ENCODE measurements at places on chromosomes 2 and 18.

DNA sequence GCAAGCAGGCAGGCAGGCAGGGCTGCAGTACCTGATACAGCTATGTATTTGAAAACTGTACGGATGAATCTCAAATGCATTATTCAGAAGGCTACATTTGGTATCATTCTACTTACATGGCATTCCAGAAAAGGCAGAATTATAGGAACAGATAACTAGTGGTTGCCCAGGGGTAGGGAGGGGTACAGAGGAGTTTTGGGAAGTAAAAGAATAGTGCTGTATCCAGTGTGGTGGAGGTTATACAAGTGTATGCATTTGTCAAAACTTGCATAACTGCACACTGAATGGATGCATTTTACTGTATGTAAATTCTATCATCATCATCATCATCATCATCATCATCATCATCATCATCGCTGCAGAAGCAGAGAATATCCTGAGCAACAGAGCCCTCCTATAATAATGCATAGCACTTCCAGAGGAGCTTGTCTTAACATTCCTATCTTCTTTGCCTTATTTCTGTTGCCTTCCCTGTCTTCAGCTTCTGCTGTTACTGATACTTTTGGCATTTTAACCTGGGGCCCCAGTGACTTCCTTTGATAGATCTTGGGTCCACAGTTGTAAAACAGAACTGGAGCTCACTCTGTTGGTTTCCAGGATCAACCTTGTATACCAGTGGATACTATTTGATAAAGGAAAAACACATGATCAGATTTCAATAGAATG lies 155.5 kb upstream of the OTX1 start:
- DNase-seq = no peak

DNA sequence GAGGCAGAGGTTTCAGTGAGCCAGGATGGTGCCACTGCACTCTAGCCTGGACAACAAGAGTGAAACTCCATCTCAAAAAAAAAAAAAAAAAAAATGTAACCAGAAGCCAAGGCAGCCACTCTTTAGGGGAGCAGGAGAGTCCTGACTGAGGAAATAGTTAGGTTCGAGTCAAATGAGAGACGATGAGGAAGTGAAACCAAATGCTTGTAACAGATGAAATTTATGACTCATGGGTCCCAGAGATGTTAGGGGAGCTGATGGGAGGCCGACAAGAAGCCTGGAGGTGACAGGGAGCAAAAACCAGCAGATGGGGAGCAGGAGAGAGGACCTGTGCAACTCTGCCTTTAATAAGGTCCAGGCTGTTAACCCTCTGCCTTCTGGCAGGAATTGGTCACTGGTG lies 756.1 kb upstream of the DDX18 start:
- DNase-seq = no peak

- no peak for DNase-seq
Measured at GRCh38 chr2:15092691-15093090, 460.2 kb downstream of the LRATD1 start.

- DNase-seq = no peak
Measured at GRCh38 chr2:150133623-150134022, 353.8 kb downstream of the RND3 start.

- no peak for DNase-seq
Measured at GRCh38 chr2:69790601-69790959, 38.9 kb upstream of the GMCL1 start.
